ENCODE measurements at places on chromosomes 13 and 19.

DNA sequence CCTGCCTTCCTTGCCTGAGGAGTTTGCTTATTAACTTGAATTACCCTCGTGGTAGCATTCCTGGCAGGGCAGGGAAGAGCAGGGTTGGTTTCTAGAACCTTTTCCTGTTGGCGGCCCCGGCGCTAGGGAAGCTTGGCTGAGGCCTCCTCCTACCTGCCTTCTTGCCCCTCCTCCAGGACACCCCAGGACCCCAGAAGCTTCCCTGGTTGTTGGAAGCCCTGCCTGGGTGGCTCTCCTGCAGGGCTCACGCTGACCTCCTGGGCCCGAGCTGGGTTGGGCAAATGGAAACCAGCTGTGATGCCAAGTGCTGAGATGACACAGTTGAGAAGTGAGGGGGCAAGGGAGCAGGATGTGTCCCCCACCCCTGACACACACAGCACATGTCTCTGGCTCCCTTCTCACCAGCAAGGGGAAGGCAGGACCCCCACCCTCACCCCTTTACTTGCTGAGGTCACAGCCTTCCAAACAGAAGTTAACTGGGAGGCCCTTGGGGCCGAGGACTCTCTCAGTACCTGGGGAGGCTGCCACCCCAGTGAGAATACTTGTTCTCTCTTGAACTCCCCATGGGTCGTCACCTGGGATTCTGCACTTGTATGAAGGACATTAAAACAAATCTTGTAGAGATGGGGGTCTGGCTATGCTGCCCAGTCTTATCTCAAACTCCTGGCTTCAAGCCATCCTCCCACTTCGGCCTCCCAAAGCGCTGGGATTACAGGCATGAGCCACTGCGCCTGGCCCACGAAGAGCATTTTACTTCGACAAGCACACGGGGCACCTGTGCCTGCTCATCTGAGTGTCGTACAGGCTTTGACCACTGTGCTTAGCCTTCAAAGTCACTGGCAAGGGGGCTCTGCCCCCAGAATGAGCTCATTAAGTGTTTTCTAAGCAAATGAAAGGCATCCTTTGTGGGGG is 10.5 kb downstream of the CEBPA start:
- DNase-seq = no peak

DNA sequence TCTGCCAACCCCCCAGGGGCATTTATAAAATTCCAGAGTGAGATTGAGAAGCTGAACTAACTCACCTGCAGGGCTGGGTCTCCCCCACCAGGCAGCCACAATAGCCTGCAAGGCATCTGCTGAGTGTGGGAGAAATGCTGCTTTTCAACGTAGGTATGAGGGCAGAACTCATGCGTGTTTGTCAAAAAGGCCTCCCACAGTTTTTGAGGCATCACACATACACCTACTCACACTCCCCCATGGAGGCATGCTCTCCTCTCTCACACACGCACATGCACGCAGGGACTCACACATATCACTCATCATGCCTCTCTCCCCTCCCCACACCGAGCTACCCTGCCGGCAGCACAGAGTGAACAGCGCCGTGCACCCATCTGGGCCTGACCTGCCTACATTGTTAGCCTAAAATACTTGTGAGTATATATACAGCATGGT is 390.5 kb downstream of the FGF9 start:
- DNase-seq = no peak

GRCh38 chr19:12639901-12640613 is 26.5 kb downstream of the MAN2B1 start:
- peak; percentile 54 for DNase-seq

GRCh38 chr13:99527301-99527700 is 26.0 kb downstream of the TM9SF2 start:
- DNase-seq = no peak

- no peak for DNase-seq
Observed at GRCh38 chr19:14343286-14343685, 38.0 kb upstream of the ADGRE5 start.

DNA sequence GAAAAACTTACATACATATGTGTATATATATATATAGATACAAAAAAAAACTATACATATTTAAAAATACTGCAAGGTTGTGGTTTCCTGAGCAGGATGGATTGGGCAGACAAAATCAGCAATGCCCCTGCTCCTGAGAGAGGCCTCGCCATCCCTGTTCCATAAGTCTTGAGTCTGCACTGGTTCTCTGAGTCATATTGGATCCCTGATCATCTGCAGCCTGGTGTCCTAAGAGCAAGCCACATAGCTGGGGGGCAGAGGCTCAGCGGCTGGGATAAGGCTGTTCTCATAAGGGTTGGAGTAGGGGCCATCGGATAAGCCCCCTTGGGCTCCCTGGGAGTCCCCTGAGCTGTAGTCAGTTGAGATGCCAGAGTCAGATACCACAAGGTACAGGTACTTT is 3.3 kb downstream of the SWSAP1 start:
- no peak for DNase-seq

GRCh38 chr13:57787058-57787791 is 155.7 kb downstream of the PCDH17 start:
- no peak for DNase-seq

DNA sequence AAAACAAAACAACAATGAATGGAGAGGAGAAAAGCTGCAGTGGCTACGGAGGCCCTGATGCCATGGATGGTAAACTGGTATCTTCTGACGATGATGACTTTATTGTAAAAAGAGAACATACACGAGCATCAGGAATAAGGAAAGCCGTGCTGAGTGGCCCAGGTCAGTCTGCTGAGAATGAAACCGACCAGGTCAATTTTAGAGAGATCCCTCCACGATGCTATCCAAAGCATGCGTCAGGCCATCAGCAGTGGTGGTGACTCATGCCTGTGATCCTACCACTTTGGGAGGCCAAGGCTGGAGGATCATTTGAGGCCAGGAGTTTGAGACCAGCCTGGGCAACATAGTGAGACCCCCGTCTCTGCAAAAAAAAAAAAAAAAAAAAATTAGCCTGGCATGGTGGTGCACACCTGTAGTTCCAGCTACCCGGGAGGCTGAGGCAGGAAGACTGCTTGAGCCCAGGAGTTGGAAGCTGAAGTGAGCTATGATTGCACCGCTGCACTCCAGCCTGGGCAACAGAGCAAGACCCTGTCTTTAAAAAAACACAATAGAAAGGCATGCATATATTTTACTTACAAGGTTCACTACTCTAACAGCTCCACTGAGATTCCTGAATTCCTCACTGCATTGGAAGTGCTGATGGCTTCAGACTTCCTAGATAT is 62.3 kb downstream of the GADD45B start:
- DNase-seq = no peak

DNA sequence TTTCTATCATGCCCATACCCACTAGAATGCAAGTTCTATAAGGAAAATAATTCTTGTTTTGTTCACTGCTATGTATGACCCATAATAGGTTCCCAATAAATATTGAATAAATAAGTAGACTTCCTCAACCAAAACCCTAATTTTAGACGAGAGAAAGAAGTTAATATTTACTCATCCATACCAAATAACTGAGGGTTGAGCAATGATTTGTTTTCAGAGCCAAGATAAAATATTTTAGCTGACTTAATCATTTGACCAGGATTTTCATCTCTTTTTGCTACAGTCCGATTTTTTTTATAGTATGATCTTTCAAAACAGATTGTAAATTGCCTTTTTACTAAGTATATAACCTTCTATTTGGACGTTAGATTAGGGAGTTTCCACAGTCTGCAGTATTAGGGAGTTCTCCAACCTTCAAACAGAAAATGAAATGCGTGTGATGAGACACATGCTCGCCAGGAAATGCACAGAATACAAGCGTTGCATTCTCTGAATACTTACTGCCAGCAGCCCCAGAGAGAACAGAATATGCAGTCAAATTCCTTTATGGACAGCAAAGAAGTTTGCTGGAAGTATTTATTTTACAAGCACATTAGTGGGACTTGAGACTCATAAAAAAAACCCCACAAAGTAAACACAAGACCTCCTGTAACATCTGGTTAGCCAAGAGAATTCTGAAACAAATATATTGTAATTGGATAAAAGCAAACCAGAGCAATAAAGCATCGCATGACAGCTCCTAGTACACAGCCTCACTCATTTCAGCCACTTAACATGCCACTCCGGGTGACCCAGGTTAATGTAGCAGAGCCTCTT is 230.0 kb downstream of the MYO16 start:
- peak; percentile 76 for DNase-seq

DNA sequence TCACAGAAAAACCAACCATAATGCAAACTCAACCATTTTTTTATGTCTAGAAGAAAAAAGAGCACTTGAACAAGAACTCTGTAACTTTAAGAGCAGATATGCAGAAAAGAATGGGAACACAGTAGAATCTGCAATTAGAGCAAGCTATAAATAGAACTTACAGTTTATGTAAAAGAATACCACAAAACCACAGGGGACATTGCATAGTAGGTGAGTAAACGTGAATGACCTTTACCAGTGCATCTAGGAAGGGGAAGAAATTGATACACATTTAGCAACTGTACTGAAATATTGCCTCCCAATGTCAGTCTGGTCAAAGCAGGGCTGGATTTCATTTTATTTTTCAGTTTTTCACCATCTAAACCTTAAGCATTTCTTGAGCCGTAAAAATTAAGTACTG is 242.2 kb upstream of the EDNRB start:
- DNase-seq = peak; percentile 22

- DNase-seq = peak; percentile 90
Observed at GRCh38 chr13:80469853-80470381, 129.0 kb upstream of the SPRY2 start.

GRCh38 chr19:49689133-49690078 is at the start of gene ADM5:
TSS of gene ADM5 (plus strand) at chr19:49689594. CDS start at chr19:49689838, 244 bp downstream.
- no peak for DNase-seq

GRCh38 chr19:16036397-16036925 is 39.8 kb upstream of the TPM4 start:
- DNase-seq = no peak

DNA sequence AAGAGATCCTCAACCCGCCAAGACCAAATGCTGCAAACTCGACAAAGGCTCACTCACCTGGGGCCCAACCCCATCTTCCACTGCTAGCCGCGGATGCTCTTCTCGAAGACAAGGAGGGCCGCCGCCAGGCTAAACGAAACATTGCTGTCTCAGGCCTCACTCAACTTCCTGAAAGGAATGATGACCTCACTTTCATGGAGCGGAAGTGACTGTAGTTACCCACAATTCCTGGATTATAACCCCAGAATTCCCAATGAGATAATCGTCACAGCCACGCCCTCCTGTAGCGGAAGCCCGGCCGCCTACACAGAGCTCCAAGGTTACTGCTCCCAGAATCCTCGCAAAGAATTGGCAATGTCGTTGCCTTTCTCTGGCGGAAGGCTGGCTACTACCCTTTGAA is 10.5 kb upstream of the ZNF112 start:
- no peak for DNase-seq

DNA sequence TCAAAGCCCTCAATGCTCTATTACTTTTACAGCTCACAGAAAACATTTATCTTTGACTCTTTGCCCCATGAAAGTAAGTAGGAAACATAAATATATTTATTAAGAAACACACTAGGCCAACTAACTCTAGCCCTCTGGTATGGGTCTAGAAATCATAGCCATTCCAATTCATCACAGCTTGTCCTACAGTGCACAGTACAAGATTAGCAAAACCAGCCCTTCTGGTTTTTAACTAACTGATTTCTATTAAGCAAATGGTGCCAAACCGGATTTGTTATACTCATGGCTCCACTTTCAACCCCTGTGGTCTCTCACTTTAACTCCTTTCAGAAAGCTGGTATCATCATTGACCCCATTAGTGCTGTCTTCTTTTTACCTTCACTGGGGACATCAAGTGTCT is 5.6 kb upstream of the LRRC63 start:
- DNase-seq = no peak

GRCh38 chr19:46714444-46715106 is 2.3 kb downstream of the PRKD2 start:
- no peak for DNase-seq

DNA sequence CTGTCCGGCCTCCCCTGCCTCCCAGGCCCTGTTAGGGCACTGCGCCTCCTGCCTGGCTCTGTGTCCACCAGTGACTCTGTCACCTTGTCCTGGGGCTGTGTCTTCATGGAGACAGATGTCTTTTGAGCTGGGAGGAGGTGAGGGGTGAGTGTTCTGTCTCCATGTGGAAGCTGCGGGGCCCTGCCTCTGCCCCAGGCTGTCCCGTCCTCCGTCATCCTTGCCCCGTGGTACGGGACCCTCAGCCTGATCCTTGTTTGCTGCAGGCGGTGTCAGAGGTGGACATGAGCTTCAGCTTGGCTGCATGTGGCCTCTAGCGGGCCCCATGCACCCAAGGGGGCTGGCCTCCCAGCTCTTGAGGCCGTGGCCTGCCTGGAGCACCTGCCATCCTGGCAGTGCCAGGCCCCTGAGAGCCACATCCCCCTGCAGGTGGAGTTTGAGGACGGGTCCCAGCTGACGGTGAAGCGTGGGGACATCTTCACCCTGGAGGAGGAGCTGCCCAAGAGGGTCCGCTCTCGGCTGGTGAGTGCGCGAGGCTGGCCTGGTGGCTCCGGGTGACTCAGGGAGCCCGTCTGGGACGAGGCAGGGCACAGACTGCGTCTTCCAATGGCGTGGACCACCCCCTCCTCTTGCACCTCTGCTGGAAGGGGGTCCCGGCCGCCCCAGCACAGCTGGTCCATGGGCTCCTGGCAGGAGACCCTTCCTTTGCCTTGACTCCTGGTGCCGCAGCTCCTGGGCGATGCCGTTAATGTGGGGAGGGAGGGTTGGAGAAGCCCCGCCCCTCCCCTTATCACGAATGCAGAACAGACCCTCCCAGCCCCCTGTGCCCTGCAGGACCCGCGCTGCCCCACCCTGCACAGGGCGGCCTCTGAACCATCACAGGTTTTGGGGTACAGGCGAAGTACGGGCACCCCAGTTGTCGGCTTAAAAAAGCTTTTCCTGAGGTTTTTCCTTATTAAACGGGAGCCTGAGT is 181.3 kb downstream of the KDM4B start:
- no peak for DNase-seq

DNA sequence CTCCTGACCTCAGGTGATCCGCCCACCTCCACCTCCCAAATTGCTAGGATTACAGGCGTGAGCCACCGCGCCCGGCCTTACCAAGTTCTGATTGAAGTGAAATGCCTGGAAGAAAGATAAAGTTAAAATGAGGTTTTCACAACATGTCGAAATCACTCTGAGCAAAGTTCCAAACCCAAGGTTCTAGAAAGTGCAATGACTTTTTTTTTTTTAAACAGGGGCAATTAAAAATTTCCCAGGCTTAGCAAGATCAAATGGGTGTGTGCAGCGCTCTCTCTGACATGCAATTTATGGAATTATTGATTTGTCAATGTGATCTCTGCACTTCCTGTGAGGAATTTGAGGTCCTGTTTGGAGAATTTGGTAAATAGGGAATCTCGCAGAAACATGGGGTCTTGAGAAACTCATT is 12.8 kb upstream of the MAP2K2 start:
- DNase-seq = no peak

- no peak for DNase-seq
Observed at GRCh38 chr19:7494416-7495098, 5.7 kb upstream of the PEX11G start.

- DNase-seq = no peak
Observed at GRCh38 chr13:20128459-20128931, 32.4 kb downstream of the GJA3 start.

GRCh38 chr13:43985422-43986072 is 105.8 kb downstream of the LACC1 start:
- DNase-seq = no peak

- no peak for DNase-seq
Observed at GRCh38 chr13:102018716-102019115, 383.1 kb downstream of the FGF14 start.

GRCh38 chr19:38662537-38663155 is 15.2 kb downstream of the ACTN4 start:
- DNase-seq = no peak

Data from COLO829 (cell line).